ENCODE measurements at places on chromosomes 5 and 9.

- no peaks in the 10 kb centered on the region for H3K4me1 ChIP-seq
- DNase-seq, result no peak
- no peak overlapping the region for H3K27ac ChIP-seq
- no peaks in the 10 kb centered on the region for H3K36me3 ChIP-seq
- no peak overlapping the region for H3K4me3 ChIP-seq
Measured at GRCh38 chr9:1007312-1007711, 30.9 kb downstream of the DMRT3 start.

DNA sequence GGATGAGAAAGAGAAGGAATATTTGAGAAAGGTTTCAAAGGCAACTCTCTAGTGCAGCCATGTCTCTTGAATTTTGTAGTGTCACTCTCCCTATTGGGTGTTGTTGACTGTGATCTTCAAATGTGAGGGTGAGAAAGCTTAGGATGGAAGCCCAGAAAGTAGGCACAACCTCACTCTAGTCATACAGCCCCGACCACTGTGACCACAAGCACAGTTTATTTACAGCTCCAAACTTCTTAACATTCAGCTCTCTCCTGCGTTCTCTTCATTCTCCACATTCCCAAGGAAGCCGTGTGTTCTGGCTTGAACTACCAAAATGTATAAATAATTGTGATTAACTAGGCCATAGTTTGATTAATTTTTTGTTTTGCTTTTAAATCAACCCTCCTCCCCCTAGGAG is 542.9 kb downstream of the LRRC70 start:
- H3K4me1 ChIP-seq, result no peaks in the 10 kb centered on the region
- H3K27me3 ChIP-seq, result no peaks in the 10 kb centered on the region
- H3K36me3 ChIP-seq, result no peaks in the 10 kb centered on the region
- H3K27ac ChIP-seq, result no peak overlapping the region

GRCh38 chr5:134817006-134817405 is 28.8 kb upstream of the C5orf24 start:
- H3K27ac ChIP-seq, result no peak overlapping the region
- H3K4me3 ChIP-seq, result no peak overlapping the region
- H3K36me3 ChIP-seq, result peaks cover 13% of the 10 kb centered on the region
- DNase-seq, result no peak
- no peaks in the 10 kb centered on the region for H3K27me3 ChIP-seq
- no peaks in the 10 kb centered on the region for H3K4me1 ChIP-seq

DNA sequence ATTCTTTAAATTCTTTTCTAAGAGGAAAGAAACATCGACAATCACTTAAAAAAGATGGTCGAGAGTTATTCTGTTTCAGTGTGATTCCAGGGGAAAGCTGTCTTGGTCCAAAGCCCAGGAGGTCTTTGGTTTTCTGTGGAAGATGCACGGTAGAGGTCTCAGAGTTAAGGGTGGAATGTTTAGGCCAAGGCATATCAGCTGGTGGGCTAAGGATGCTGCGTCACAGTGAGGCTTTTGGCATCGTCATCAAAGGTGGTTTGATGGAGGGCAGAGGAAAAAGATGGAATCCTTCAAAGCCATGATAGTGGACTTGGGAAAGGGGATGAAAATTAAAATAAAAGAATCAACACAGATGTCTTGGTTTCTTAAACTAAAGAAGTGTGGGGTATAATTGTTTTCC is 137.3 kb upstream of the ANKH start:
- H3K4me1 ChIP-seq, result peaks cover 18% of the 10 kb centered on the region
- no peak overlapping the region for H3K4me3 ChIP-seq
- H3K36me3 ChIP-seq, result no peaks in the 10 kb centered on the region
- no peak for DNase-seq

- no peak for DNase-seq
- no peaks in the 10 kb centered on the region for H3K27me3 ChIP-seq
- peaks cover 20% of the 10 kb centered on the region for H3K4me1 ChIP-seq
- peak overlapping the region; percentile 19 for H3K4me3 ChIP-seq
- H3K36me3 ChIP-seq, result no peaks in the 10 kb centered on the region
Measured at GRCh38 chr5:181203777-181204112, 1.3 kb downstream of the TRIM7 start.

Data from small intestine (tissue), 16 donors.